Caki2 (cell line): ENCODE measurements at places on chromosomes 5 and 9.
A peak's percentile ranks its signal among the peaks of the same experiment; 100 is the strongest.

DNA sequence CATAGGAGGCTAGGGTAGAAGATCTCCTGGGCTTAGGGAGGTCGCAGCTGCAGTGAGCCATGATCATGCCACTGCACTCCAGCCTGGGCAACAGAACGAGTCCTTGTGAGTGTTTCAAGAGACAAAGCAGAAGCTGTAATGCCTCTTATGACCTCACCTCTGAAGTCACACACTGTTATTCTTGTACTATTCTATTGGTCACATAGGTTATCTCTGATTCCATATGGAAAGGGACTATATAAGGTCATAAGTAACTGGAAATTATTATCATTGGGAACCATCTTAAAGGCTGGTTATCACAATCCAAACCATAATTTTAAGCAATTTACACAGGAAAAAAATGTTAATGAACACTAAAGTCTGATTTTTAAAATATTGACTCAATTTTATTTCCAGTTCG, 17.9 kb upstream of the AFF4 start:
- no peak for DNase-seq

DNA sequence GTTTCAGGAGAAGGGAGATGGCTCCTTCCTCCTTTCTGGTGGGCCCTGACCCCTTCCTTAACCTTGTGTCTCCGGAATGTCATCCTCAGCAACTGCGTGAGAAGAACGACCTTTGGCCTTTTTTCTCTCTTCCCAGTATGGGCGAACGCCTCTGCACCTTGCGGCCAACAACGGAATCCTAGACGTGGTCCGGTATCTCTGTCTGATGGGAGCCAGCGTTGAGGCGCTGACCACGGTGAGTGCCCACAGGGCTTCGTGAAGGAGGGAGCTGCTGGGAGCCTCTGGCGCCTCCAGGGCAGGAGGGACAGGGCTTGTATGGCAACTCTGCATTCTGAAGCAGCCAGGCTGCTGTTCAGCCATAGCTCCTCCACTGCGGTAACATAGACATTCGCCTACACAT, 68.0 kb upstream of the CTSL start:
- no peak for DNase-seq

DNA sequence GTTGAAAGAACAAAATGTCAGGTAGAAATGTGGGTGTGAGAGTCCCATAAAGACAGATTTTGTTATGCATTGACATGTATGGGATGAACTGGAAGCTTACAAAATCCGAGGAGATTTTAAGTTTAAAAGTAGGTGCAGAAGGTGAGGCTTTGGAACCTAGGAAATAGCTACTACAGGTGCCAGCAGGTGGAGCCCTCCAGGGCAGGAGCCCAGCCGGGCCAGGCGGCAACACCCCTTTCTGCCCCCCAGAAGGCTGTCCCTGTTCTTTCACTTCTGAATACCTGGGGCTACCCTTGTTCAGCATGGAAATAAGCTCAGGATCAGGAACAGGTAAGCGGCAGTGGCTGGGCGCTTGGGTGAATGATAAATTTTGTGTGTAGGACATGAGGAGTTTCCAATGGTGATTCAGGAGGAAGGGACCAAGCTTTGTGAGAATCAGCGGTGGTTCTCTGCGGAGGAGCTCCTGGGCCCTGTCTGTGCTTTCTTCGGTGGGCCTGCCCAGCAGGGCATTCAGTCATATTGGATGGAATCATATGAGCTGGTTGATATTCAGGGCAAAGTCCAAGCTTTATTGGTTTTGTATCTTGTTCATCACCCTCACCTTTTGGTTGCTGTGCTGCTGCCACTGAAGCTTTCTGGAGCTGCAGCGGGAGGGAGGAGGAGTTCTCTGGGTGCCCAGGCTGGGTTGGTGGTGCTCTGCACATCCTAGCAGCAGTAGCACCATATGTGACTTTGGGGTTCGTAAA, 12.3 kb downstream of the PCBD2 start:
- no peak for DNase-seq

DNA sequence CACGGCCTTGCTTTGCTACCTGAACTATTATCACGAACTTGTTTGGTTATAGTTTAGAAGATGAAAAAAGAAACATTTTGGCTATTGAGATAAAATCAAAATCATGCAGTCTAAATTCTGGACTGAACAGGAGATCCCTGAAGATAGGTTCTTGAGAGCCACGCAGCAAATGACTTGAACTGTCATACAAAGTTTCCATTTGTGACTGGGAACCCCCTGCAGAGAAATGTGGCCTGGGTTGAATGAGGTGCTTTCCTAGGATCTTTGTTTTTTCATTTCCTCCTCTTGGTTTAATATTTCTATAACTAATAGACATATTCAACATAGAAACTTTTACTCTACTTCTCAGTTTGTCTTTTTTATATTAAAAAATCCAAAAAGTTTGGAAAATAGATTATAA, 184.7 kb upstream of the TRPM3 start:
- DNase-seq = no peak

GRCh38 chr5:42591015-42591414, 165.6 kb upstream of the CCDC152 start:
- DNase-seq = no peak

DNA sequence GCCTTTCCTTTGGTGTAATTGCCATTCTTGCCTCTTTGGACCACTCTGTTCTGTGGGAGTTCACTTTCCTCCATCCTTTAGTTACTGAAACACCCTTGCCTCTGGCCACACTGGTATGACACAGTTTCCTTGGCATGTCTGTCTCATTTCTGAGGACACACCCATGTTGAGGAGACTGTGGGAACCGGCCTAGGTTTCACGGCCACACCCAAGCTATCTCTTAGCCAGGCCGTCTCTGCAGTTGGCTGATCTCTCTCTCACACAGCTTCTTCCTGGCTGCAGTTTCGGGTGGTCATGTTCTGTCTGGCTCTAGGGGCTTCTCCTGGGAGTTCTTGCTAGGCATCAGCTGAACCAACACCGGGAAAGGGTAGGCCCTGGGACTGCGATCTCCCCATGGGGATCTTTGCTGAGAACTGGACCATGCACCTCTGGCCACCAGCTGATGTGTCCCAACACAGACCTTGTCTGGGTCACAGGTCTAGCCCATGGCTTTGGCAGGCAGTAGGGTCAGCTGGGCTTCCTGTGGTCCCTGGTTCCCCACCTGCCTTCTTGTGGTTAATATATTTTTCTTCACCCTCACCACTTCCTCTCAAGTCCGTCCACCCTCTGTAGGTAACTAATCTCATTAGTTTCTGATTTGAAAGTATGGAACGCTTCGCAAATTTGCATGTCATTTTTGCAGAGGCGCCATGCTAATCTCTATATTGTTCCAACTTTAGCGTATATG, 24.9 kb downstream of the ARHGEF37 start:
- peak; percentile 70 for DNase-seq

- no peak for DNase-seq
These were observed 283.4 kb upstream of the PTGER4 start for GRCh38 chr5:40396317-40396716.
